CD4-positive, alpha-beta T cell treated with Interleukin-2 at 100 ng/mL for 4 hours (primary cell): ENCODE measurements at places on chromosomes 16 and 17.

GRCh38 chr17:30550512-30551273 is 73.5 kb downstream of the GOSR1 start:
- DNase-seq, result peak; percentile 3

- no peak for DNase-seq
These were observed 966 bp downstream of the MIEN1 start for GRCh38 chr17:39729280-39729851.

- no peak for DNase-seq
These were observed 73.3 kb upstream of the CNEP1R1 start for GRCh38 chr16:49951574-49952195.

DNA sequence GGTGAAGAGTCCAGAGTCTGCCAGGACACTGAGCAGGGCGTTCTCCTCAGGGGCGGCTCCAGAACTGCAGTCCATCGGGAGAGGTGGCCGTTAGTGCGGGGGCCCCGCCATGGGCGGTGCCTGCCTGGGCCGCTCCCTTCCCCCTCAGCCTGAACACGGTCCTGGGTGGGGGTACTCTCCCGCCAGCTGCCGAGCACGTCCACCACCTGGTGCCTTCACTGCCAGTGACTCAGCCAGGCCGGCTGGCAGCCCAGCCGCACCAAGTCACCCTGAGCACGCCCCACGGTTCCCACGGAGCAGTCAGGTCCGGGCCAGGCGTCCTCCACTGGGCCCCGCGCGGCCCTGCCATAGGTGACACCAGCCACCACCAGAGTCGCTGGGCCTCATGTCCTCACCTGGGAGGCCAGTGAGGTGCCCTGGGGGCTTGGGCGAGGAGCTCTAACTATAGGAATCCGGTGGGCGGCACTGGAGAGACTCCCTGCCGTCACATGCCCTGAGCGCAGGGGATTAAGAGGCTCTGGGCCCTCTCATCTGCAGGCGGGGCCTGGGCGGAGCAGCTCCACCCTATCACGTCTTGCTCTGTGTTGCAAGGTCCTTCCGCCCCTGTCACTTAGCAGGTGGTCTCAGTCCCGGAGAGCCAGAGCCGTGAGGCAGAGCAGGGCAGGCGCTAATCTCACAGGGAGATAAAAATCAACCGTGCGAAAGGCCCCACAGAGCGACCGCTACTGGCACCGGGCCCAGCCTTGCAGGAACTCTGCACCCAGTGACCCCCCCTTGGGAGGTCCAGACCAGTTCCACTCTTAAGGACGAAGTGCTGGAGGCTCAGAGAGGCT is 14.3 kb downstream of the PIEZO1 start:
- no peak for DNase-seq

DNA sequence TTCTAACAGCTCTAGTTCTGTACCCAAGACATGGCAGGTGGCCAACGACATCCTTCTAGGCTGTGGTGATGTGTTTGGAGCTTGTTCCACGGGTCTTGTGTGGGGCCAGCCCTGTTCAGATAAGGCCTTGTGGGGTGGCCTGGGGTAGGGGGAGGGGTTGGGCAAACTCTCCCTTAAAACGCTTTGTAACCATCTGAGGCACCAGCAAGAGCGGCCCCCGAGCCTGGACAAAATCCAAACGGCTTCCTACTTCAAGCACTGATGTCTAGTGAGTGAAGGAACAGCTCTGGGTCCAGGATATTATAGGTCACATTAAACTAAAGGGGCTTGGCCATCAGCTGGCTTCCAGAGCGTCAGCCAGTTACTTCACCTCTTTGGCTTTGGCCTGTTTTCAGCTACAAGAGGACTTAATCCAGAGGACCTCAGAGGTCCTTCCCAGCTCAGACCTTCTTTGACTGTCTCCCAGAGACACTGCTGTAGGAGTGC is 11.9 kb downstream of the SERPINF1 start:
- no peak for DNase-seq

GRCh38 chr16:2981177-2981898 is 1.1 kb upstream of the PKMYT1 start:
- no peak for DNase-seq

DNA sequence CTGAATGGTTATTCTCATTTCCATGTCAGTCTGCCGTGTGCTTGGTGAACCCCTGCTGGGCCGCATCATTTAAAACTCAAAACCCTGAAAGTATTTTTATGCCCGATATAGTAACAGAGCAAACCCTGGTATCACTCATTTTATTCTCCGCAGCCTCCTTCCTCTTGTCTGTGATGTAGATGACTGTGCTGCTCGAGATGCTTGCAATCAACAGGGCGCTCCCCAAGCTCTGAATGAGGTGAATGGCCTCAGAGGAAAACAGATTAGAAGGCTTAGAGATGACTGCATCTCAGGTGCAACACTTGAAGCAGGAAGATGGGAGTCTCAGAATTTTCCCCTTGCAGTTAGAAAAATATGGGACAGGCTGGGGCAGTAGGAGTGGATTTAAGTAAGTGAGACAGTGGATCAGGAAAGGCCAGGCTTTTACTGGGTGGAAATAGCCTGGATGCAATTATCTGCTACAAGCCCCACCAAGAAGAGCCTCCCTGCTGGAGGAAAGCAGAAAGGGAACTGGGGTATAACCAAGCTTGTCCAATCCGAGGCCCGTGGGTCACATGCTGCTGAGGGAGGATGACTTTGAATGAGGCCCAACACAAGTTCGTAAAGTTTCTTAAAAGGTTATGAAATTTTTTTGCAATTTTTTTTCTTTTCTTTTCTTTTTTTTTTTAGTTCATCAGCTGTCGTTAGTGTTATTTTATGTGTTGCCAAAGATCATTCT is 166.9 kb downstream of the CDH13 start:
- no peak for DNase-seq
